ENCODE measurements at places on chromosomes 16 and 17. TPM values are rescaled to one million over a fixed set of nuclear protein-coding genes. Genes with fewer than 3 reads are reported as not detected.

The PTGES3L gene
- total RNA-seq, result 1.6 TPM

The LPO gene
- 0.48 TPM for total RNA-seq

The CCDC200 gene
- not detected for total RNA-seq

The TEX19 gene
- not detected for total RNA-seq

The HOXB5 gene
- 3.8 TPM for total RNA-seq

The CA4 gene
- total RNA-seq, result not detected

Data from kidney epithelial cell (primary cell).